ENCODE measurements at places on chromosomes 4 and X.

DNA sequence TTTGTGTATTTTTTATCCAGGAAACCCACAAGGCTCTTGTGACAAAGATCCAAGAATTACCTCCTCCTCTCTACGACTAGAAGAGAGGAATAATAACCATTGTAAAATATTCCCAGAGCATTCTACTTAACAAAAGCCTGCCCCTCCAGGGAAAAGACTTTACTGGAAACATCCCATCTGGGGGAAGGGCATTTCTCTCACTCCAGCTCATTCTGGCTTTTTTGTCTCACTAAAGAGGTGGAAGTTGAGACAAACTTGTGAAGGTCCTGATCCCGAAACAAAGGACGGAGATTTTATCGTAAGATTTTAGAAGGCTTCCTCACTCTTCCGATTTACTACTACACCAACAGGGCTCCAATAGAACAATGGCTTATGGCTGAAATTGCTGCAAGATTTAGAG lies 692.0 kb upstream of the GRID2 start:
- no peak for DNase-seq

- no peak for DNase-seq
Observed at GRCh38 chr4:100169491-100170485, 20.5 kb downstream of the DDIT4L start.

GRCh38 chr4:154559494-154560418 lies 3.1 kb upstream of the FGB start:
- DNase-seq, result no peak

- DNase-seq, result peak; percentile 10
Observed at GRCh38 chr4:180059216-180059881, 2183.9 kb upstream of the TENM3 start.

DNA sequence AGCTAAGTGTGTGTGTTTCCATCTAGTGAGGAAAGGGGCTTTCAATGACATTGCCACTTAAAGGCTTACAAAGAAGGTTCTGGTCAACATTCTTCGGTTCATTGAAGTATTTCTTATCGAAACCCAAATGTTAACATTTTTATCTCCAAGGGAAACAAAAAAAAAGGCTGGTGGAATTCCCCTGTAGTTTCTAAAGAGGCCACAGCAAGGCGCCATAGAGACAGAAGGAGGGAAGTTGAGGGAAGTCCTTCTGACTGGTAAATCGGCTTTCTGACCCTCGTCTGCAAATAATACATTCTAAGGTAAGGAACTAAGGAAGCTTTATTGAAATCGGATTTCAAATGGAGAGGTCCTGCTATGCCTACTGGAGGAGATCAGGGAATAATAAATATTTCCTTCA lies 1.7 kb upstream of the ZFP42 start:
- DNase-seq, result no peak

- no peak for DNase-seq
Observed at GRCh38 chr4:151951671-151952050, 190.9 kb upstream of the GATB start.

GRCh38 chrX:45769761-45770582 lies 569.3 kb upstream of the DIPK2B start:
- peak; percentile 25 for DNase-seq

GRCh38 chrX:34654696-34655490 lies 2.2 kb downstream of the TMEM47 start:
- DNase-seq, result no peak

GRCh38 chr4:143473334-143474126 lies 40.0 kb upstream of the SMARCA5 start:
- peak; percentile 1 for DNase-seq

DNA sequence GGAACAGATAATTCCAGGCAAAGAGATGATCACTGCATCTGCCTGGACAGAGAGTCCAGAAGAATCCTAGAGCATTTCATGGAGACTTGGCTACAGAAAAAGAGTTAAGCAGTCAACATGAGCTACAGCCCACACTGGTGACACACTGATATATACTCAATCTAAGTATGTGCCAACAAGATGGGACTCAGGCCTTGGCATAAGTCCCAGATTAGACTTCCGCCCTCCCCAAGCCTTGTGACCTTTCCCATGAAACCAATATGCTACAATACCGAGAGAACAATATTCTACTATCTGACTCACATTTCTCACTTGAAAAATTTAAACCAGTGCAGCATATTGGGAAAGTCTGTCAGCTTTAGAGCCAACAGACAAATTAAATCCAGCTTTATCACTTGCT lies 65.7 kb upstream of the SLITRK2 start:
- DNase-seq, result no peak

DNA sequence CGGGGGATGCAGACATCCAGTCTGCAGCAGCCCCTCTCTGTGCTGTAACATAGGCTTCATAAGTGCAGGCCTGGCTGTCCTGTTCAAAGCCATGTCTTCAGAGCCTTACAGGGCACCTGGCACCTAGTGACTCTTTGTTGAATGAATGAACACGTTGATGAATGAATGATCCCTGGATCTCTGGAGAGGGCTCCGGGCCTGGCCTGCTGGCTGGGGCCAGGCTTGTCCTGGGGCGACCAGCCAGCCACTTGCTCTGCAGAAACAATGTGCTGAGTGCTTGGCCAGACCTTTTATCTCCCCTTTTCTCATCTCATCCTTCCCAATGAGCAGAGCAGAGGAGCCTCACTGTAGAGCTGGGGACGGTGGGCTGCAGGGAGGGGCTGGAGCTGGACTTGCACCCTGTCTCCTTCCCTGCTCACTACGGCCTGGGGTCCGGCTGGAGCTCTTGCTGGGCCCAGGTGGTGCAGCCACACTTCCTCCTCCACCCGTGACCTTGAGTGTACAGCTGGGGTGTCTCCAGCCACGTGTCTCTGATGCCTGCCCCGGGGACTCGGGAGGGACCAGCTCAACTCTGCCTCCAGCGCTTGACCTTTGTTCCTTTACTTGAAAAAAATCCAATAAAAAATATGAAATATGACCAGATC lies 77.9 kb downstream of the PSAPL1 start:
- DNase-seq, result no peak

DNA sequence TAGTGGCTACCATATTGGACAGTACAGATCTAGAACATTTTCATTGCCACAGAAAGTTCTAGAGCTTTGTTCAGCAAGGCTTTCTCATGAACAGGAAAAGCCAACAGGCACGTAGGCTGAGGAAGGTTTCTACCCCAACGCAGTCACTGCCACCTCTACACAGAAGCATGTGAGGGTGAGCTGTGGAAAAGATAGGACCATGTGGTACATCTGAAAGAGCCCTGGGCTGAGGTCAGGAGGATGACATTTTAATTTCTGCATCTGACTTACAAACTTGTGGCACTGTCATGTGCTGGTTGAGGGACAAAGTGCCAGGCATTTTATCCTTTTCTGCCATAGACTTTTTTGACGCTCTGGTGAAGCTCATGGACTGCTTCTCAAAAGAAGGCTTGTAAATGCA lies 454.2 kb downstream of the BCOR start:
- no peak for DNase-seq

GRCh38 chrX:94758130-94758529 lies 1084.1 kb downstream of the FAM133A start:
- no peak for DNase-seq

DNA sequence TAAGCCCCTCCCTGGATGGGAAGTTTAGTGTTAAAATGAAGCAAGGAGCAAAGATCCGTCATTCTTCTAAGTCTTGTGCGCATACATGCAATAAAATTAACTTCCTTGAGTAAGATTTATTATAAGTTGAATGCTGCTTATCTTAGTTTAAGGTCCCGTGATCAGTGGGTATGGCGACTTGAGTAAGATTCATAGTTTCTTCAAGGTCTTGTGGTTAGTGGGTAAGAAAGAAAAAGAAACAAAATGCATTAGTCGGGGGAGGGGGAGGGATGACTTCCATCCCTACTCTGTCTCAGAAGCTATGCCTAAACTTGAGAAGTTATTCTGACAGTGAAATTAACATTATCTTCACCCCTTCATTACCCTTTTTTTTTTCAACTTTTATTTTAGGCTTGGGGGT lies 127.3 kb upstream of the MAGEB16 start:
- DNase-seq, result no peak

DNA sequence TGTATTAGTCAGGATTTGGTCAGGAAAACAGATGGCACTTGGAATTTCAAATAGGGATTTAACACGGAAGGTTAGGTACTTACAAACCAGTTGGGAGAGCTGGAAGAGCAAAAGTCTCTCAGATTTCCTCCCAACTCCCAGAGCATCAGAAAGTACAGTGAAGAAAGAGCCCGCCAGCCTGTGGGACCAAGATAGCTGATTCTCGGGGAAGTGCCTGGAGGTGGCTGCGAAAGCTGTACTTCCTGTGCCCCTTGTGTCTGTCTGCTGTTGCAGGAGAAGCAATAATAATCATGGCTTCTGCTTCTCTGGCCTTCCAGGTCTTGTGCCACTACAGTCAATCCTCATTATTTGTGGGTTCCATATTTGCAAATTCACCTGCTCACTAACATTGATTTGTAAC lies 221.0 kb upstream of the BCOR start:
- no peak for DNase-seq

- no peak for DNase-seq
Observed at GRCh38 chrX:2708021-2708420, 16.9 kb downstream of the CD99 start.

- no peak for DNase-seq
Observed at GRCh38 chrX:45140812-45141211, 59.9 kb downstream of the DIPK2B start.

DNA sequence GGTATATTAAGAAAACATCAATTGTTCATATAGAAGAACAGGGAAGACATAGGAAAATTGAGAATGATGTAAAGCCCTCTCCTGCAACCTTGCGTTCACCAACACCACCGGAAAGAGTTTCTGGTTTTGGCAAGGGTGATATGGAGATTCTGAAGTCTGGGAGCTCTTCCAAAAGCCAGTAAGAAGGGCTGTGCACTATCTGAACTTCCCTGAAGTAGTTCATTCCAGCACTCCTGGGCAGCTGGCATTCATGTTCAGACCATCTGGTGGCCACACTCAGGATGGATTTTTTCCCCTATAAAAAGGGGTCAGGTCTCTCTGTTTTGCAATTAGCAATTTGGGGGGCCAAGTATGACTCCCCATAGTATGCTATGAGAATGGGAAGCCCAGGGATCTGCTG lies 15.4 kb upstream of the TLR2 start:
- no peak for DNase-seq

DNA sequence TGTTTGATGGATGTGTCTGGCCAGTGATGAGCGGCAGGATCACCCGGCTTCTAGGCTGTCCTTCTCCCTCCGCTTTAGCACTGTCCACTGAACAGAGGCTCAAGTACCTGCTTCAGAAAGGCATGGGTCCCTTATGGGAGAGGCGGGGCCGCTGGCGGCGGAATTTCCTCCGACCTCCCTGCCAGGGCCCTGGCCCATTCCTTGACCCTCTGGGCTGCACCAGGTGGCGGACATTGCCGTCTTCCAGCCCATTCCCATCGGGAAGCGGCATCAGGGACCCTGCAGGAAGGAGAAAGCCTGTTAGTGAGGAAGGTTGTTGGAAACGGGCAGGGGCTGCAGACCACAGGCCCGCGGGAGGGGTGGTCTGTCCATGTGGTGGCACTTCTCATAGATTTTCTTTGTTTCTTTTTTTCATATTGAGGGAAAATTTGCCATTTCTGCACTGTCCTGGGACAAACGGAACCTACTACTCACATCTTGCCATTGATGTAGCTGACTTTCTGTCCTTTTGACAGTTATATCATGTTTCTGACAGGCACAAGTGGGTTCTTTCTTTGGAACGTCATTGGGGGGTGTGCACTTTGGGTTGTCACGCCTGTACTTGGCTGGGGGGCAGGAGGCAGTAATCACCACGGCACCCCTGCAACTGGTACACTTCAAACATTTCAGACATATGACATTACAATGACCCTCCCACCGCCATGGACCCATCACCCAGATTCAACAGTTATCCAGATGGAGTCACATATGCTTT lies 6.1 kb downstream of the APLN start:
- DNase-seq, result no peak

DNA sequence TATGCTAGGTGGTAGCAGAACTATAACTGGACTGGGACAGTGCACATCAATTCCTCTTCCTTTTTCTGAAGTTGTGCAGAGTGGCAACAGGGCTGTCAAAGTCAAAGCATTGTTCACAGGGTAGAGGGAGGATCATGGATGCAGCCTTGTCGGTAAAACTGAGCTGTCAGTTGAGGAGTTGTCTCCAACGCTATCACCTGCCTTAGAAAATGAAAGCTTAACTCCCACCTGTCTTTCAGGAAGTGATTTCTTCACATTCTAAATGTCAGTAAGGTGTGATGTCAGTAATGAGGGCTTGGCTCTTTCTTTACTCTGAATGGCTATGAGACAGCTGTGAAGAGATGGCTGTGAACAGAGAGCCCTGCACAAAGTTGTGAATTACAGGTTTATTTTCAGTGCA lies 66.4 kb upstream of the BANK1 start:
- DNase-seq, result no peak

GRCh38 chr4:26267087-26267486 lies 53.7 kb upstream of the RBPJ start:
- DNase-seq, result no peak

GRCh38 chrX:21662761-21663160 lies 4.6 kb upstream of the KLHL34 start:
- no peak for DNase-seq

DNA sequence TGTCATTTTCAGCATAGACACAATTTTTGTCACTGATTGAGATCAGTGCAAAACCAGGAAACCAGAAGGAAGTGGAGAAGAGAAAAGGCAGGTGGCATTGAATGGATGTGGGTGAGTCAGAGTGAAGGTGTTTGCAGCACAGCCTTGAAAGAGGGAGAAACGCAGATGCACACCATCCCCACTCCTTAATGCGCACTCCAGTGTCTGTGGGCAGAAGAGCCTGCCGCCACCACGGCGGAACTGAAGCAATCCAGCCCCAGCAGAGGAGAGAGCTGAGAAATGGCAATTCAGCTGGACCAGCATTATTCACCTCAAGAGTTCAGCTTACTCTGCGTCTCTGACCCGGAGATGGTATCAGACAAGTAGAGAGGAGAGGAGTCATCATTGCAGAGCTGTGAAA lies 393.1 kb upstream of the FRG1 start:
- DNase-seq, result no peak

DNA sequence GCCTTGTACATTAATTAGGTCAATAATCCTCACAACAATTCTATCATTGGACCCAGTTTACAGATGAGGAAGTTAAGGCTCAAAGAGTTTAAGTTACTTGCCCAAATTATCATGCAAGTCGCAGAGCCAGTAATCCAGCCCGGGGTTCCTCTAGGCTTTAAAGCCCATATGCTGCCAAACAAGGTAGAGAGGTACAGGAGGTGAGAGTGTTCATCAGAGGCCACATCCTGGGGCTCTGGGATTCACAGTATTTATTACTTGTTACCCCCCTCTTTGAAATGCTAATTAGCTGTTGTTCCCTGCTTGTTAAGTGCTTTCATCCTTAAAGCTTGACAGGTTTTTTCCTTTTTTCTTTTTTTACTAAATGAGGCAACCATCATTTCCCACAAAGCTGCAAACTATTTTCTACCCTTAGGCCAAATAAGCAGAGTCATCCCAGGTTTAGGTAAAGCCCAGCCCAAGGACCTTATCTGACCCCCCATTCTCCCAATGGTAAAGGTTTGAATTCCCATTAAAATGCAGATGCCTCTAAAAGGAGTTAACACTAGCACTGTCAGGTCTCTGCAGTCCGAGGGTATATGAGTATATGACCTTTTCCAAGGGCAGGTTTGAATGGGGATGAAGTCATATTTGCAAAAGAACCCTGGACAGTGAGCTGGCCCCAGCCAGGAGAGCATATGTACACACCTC lies 150.3 kb downstream of the SOX3 start:
- DNase-seq, result no peak
